PC-3 (cell line): ENCODE measurements at places on chromosomes 3 and 15. TPM values are rescaled to one million over a fixed set of nuclear protein-coding genes. Genes with fewer than 3 reads are reported as not detected.

Gene C3orf70
- not detected in 2 replicates for total RNA-seq

Gene SCN5A
- 0.06 TPM in 1 of 2 replicates, not detected in the other for total RNA-seq

DNA sequence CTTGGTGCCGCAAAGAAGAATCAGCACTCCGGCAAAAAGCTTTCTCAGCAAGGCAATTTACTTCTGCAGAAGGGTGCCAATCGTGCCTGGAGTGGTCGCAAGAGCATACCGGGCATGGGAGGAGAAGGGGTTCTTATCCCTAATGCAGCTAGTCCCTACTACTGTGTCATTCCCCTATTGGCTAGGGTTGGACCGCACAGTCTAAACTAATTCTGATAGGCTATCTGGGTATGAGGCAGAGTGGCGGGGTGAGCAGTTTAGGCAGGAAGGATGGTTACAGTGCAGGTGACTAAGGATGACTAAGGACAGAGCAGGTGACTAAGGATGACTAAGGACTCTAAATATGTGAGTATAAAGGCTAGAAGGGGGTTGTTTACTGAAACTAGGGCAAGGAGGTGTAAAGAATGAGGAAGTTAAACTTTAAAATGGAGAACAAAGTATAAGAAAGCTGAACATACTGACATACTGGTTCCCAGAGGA lies 52.9 kb downstream of the PGBD4 start:
- peak overlapping the region; percentile 34; the same call in 1 of the 2 replicates for H3K4me3 ChIP-seq
- H3K4me1 ChIP-seq: 0 out of 2 replicates have a peak, but pooled peaks cover 4% of the 10 kb centered on the region
- DNase-seq: peak; percentile 77
- H3K36me3 ChIP-seq: peaks cover 98% of the 10 kb centered on the region

- no peak overlapping the region for H3K27ac ChIP-seq
- peaks cover 30% of the 10 kb centered on the region for H3K36me3 ChIP-seq
- no peaks in the 10 kb centered on the region for H3K27me3 ChIP-seq
- no peaks in the 10 kb centered on the region for H3K4me1 ChIP-seq
- H3K4me3 ChIP-seq: no peak overlapping the region
These were observed 53.4 kb downstream of the SACM1L start for GRCh38 chr3:45742461-45743089.

DNA sequence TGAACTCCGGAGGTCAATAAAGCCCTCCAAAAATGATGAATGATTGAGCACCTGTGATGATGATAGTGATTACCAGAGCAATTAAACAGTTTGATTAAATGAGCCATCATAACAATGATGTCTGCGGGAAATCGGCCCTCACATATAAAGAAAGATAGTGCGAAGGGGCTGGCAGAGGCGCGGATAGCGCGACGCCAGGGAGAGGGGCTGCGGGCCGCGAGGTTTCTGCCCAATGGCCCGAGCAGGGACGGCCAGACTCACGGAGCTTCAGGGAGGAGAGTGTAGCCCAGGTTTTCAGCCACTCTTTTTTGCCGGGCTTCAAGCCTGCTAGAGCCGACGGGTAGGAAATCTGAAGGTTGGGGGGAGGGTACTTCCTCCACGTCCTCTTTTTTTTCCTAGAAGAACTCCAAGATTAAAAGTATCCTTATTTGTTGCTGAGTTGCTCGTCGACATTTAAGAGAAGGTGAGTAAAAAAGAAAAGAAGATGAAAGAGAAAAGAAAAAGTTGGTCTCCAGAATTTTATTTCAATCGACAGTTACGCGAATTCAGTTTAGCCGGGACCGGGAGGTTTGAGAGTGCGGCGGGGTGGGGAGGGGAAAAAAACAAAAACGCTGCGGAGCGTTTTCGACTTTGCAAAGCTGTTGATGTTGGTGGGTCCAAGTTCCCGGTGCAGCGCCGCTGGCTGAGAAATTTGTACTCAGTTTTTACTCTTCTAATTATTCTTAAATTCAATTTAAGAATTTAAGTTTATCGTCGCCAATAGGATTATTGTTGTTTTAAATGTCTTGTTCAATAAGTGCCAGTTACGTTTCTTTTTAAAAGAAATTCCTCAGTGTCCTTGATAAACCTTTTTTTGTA lies 2.2 kb upstream of the MEIS2 start:
- peak; percentile 24 for DNase-seq
- no peak overlapping the region for H3K27ac ChIP-seq
- H3K27me3 ChIP-seq: no peaks in the 10 kb centered on the region
- H3K4me1 ChIP-seq: peaks cover 13% of the 10 kb centered on the region; the same call in 1 of the 2 replicates

DNA sequence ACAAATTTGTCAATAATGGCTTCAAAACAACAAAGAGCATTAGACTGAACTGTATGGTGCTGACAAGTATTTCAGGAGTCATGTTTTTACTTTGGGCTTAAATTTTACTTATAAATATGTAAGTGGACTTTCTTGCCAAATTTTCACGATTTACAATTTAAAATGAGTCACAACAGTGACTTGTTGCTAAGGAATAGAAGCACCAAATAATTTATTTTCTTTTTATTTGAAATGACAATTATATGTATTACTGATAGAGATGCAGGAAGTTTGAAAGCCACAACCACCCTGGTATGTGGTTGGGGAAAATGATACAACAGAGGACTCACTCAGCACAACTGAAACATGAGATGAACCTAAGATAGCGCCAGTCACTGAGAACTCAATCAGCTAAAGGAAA lies 90.3 kb downstream of the FMN1 start:
- no peaks in the 10 kb centered on the region for H3K27me3 ChIP-seq
- peak; percentile 91 for DNase-seq
- H3K4me1 ChIP-seq: peaks cover 44% of the 10 kb centered on the region

GRCh38 chr15:67132276-67132675 lies 66.9 kb downstream of the SMAD3 start:
- H3K27ac ChIP-seq: peak overlapping the region; percentile 34
- H3K27me3 ChIP-seq: no peaks in the 10 kb centered on the region
- peaks cover 56% of the 10 kb centered on the region for H3K4me1 ChIP-seq
- H3K4me3 ChIP-seq: no peak overlapping the region
- DNase-seq: no peak
- peaks cover 34% of the 10 kb centered on the region for H3K36me3 ChIP-seq

DNA sequence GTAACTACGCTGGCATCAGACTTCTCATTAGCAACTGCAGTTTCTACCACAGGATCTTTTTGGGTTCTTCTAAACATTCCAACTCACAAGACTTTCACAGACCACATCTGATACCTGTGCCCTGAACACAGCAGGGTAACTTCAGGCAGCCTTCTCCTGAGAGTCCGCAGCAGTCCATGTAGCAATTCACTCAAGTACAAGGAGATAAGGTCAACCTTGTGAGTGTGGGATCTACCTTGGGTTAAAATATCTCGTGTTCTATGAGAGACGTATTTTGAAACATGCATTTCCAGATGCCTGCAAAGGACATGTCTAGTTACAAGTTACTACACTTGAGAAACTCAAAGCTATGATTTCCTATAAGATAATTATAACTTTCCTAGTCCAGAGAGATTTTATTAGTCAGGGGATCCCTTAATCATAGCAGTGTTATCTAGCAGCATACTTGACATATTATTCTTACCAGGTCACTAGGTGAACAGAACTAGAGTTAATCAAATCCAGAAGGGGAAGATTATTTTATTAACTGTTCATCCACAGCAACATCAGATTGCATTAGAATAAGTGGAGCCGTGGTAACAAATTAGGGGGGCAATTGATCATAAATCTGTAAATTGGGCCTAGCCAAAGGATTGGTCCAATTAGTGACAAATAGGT lies 66.4 kb downstream of the ASTE1 start:
- peaks cover 39% of the 10 kb centered on the region for H3K4me1 ChIP-seq
- H3K27me3 ChIP-seq: no peaks in the 10 kb centered on the region
- no peak for DNase-seq

DNA sequence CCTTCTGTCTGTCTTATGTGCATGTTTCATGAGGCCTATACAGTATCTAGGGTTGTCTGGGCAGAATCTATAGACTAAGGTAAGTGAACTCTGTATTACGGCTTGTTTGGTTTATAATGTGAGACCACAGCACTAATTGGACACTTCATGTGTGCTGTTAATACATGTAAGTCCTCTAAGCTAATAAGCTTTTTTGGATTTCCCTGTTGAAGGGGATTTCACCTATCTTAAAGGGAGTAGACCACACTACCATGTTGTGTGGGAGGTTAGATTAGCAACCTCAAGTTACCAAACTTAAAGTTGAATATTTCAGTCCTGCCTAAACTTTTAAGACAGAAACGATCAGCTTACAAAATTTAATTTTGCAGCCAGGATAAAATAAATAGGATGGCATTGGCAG lies 189.8 kb upstream of the GOLIM4 start:
- H3K27ac ChIP-seq: no peak overlapping the region
- H3K36me3 ChIP-seq: no peaks in the 10 kb centered on the region
- H3K4me1 ChIP-seq: no peaks in the 10 kb centered on the region
- no peaks in the 10 kb centered on the region for H3K27me3 ChIP-seq
- no peak overlapping the region for H3K4me3 ChIP-seq

DNA sequence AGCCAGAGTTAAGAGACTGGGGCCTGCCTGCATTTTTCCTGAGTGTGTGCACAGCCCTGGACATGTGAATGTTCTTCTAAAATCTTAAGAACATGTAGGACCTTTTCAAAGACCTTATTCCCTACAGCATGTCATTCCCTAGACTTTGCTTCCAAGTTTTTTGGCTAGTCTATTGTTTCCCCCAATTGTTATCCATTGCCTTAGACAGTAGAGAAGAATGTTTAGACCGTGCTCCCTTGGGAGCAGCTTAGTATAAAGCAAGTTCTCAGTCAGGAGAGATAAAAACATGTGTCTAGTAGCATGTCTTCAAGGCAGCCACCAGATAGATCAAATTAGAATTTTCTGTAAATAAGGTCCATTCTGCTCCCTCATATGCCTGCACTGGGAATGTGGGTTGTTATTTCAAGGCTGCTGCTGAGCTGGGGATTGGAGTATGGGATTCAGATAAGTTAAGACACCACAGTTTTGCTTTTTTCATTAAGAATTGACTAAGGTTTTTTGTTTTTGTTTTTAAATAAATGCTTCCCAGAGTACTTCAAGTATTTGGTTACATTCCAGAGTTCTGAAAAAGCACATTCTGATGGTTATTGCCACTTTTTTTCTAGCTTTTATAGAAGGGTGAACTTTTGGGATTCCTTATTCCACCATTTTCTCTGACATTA lies 246.7 kb downstream of the RORA start:
- H3K36me3 ChIP-seq: no peaks in the 10 kb centered on the region
- no peak overlapping the region for H3K27ac ChIP-seq
- H3K4me3 ChIP-seq: no peak overlapping the region
- H3K27me3 ChIP-seq: peaks cover 9% of the 10 kb centered on the region
